ENCODE measurements at places on chromosomes 2 and 18.

DNA sequence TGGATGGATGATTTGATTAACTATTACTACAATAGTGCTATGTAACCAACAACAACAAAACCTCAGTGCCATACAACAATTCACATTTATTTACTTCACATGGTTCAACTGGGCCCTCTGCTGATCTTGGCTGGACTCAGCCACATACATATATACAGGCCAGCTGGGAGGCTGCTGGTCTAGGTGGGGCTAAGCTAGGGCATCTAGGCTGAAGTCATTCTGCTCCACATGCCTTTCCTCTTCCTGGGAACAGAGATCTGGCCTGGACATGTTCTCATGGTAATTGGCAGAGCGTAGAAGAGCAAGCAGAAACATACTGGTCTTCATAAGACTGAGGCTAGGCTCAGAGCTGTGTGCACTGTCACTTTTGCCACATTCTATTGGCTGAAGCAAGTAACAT is 102.8 kb upstream of the RNF152 start:
- no peak for DNase-seq

DNA sequence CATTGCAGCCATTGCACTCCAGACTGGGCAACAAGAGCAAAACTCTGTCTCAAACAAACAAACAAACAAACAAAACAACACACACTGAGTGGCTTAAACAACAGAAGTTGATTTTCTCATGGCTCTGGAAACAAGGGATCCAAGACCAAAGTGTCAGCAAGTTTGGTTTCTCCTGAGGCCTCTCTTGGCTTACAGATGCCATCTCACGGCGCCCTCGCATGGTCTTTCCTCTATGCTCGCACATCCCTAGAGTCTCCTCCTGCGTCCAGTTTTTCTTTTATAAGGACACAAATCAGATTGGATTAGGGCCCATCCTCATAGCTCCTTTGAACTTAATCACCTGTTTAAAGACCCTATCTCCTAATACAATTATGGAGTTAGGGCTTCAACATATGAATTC is 133.4 kb upstream of the LRRTM1 start:
- no peak for DNase-seq

DNA sequence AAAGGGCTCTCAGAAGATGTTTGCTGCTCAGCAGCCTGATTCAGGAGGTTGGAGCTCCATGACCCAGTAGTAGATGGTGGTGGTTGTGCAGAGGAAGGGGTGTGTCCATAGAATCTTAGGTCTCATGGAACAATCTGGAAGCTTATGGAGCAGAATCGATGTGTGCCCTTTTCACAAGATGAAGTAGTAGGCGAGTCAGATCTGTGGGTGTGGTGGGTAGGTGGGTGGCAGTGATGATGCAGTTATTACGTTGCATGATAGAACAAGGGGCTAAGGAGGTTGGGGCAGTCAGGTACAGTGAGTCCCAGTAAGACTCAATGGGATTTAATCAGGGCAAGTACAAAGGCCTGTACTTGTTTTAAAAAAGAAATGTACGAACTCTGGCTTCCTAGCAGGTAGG is 9.1 kb downstream of the TET3 start:
- DNase-seq = no peak

- DNase-seq = no peak
Measured at GRCh38 chr2:181317511-181317910, 139.7 kb upstream of the ITGA4 start.

DNA sequence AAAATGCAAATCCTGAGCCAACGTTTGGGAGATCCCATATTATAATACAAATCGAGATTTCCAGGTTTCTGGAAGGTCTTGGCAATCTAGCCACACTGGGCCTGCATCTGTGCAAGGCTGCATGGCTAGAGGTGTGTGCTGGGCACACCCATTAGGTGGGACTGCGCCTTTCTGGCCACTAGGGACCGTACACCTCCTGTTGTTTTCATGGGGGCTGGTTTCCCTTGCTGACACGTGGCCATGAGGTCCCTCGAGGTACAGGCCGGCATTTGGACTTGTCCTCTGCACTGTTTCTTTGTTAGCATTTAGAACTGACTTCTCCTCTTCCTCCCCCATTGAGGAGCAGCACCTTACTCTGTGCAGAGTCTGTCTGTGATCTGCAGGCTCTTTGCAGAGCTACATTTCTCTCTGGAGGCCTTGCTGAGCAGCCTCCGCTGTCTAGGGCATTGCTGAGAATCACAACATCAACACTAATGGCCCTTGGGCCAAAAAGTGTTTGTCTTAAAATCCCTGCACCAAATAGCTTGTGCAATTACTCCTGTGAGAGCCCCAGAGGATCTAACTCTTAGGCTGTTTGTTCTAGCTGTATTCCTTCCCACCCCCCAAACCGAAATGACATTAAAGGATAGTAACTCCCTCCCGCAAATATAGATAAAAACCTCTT is 131.2 kb downstream of the NEDD4L start:
- DNase-seq = no peak

- no peak for DNase-seq
Measured at GRCh38 chr18:59323931-59324622, 5.6 kb upstream of the CPLX4 start.

DNA sequence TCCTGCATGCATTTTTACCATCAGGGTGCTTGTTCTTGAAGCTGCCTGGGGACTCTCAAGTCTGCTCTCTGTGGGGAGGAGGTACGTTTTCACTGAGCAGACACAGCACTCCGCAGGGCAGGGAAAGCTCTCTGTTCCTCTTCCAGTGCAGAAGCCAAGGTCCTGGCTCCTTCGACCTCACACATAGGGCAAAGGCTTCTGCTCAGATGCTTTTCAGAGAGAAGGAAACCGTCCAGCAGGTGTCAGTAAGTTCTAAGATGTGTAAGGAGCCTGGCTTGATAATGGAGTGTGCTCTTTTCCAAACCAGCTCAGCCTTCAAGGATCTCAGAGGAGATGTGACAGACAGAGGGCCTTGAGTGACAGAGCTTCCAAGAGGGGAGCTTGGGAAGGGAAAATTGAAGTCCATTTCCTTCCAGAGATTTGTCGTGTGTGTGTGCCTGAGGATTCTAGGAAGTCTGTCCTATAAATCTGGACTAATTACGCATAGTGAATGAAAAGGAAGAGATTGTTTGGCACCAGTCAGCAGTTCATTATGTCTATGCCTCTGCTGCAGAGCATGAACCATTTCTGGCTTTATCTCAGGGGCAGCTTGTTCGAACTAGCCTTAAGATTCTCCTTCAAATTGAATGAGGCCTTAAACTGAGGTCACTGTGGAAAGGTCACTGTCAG is 67.3 kb upstream of the UPP2 start:
- no peak for DNase-seq

GRCh38 chr2:232479341-232480200 is 8.1 kb downstream of the ECEL1 start:
- DNase-seq = no peak

DNA sequence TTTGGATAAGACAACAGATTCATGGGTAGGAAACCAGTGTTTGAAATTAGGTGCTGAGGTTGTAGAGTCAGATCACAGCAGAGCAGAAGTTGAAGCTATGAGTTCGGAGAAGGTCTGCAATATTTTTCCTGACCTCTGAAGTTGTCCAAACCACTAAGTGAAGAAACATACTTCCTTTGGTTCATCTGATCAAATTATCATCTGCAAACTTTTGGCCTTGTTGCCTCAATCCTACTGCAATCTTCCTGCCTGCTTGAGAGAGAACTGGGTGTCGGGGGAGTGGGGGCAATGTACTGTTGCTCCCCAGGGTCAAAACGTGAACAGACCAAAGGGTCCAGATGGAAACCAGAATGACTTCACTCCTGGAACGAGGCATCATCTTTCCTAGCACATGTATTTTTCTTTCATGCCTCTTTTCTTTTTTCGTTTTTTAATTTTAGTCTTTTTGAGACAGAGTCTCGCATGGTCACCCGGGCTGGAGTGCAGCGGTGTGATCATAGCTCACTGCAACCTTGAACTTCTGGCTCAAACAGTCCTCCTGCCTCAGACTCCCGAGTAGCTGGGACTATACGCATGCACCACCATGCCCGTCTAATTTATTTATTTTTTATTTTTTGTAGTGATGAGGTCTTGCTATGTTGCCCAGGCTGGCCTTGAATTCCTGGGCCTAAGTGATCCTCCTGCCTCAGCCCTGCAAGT is 42.7 kb downstream of the RAB31 start:
- no peak for DNase-seq

GRCh38 chr2:23666980-23667357 is 260.0 kb downstream of the ATAD2B start:
- DNase-seq = no peak

- DNase-seq = peak; percentile 4
Measured at GRCh38 chr2:207073801-207074678, 91.7 kb downstream of the KLF7 start.

- DNase-seq = no peak
Measured at GRCh38 chr2:77484026-77484425, 38.1 kb downstream of the LRRTM4 start.

DNA sequence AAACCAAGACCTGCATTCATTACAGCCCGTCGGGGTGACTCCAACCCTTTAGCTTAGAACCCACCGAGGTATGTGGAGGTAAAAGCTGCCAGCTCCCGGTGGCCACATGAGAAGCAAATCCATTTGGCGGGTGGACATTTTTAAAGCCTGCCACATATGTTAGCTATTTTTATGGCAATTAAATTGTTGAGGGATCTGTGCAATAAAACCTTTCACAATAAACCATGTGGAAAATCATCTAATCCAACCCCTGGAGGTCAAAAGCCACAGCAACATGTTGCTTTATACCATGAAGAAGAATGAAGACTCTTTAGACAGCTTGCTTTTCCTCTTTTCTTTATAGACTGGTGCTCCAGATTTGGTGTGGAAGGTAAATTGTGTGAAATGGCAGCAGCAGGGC is 176.3 kb downstream of the AGPS start:
- DNase-seq = no peak

- DNase-seq = no peak
Measured at GRCh38 chr2:48756289-48756688, 765 bp upstream of the LHCGR start.

- no peak for DNase-seq
Measured at GRCh38 chr2:37782155-37782673, 110.8 kb upstream of the CDC42EP3 start.

- no peak for DNase-seq
Measured at GRCh38 chr2:3899536-3900155, 196.3 kb downstream of the DCDC2C start.

- DNase-seq = no peak
Measured at GRCh38 chr2:134714228-134714627, 4.6 kb downstream of the TMEM163 start.

GRCh38 chr18:11488175-11488574 is 121.2 kb upstream of the SLC35G4 start:
- no peak for DNase-seq

- no peak for DNase-seq
Measured at GRCh38 chr2:204486805-204487204, 58.5 kb upstream of the PARD3B start.

DNA sequence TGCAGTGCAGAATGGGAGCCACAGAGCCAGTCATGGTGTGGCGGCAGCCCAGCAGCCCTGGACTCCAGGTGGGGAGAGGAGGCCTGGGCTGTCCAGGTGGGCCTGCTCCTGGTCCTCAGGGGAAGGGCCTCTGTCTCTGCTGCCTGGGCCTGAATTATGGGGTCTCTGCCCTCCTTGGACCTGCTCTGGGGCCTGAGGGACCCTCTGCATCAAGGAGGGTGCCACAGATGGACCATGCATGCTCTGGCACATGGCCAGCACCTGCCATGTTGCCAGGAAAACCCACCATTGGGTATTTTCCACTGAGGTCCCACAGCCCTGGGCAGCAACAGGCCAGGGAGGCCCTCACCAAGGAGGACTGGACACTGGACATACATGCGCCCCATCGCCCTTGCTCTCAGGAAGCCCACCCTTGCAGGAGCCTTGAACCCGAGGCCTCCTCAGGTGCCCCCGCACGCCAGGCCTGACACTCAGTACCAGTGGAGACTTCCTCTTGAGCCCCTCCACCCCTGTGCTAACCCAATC is 107.1 kb downstream of the NDUFA10 start:
- DNase-seq = no peak

DNA sequence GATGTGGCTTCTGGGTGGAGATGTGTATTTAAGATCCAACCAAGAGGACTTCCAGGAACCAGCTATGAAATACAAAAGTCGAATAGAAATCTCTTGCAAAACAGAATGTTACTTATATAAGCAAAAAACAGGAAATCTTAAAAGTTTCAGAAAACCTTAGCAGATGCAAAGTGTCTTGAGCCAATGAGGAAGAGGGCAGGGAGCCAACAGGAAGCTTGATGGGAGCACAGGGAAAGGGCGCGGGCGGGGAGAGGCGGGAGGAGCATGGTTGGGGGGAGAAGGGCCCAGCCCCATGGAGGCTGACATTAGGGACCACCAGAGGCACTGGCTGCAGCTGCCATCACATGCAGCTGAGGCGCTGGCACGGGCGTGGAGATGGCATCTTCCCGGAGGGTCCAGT is 203.3 kb downstream of the SNTG2 start:
- DNase-seq = no peak

- no peak for DNase-seq
Measured at GRCh38 chr18:12315911-12316310, 7.9 kb downstream of the TUBB6 start.

GRCh38 chr18:34802959-34803358 is 92.9 kb downstream of the DTNA start:
- DNase-seq = no peak

GRCh38 chr2:176166272-176166671 is 9.2 kb downstream of the HOXD3 start:
- DNase-seq = no peak

DNA sequence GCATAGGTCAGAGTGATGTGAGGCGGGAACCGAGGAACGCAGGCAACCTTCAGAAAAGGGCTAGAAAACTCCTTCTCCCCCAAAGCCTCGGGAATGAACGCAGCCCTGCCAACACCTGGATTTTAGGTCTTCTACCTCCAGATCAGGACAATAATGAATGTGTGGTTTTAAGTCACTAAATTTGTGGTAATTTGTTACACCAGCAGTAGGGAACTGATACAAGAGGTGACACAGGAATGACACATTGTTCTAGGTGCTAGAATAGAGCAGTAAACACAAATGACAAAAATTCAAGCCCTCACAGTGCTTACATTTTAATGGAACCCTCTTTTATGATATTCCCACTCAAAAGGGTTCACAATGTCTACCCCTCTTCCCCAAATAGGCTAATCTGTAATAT is 39.2 kb upstream of the EML4 start:
- no peak for DNase-seq

Data from stimulated activated effector memory CD8-positive, alpha-beta T cell treated with anti-CD3 and anti-CD28 coated beads, Interleukin-12 subunit alpha, Interleukin-12 subunit beta, amount 100 ng/mL, for 72 hours (primary cell).